ENCODE measurements at places on chromosomes 11 and 22.

DNA sequence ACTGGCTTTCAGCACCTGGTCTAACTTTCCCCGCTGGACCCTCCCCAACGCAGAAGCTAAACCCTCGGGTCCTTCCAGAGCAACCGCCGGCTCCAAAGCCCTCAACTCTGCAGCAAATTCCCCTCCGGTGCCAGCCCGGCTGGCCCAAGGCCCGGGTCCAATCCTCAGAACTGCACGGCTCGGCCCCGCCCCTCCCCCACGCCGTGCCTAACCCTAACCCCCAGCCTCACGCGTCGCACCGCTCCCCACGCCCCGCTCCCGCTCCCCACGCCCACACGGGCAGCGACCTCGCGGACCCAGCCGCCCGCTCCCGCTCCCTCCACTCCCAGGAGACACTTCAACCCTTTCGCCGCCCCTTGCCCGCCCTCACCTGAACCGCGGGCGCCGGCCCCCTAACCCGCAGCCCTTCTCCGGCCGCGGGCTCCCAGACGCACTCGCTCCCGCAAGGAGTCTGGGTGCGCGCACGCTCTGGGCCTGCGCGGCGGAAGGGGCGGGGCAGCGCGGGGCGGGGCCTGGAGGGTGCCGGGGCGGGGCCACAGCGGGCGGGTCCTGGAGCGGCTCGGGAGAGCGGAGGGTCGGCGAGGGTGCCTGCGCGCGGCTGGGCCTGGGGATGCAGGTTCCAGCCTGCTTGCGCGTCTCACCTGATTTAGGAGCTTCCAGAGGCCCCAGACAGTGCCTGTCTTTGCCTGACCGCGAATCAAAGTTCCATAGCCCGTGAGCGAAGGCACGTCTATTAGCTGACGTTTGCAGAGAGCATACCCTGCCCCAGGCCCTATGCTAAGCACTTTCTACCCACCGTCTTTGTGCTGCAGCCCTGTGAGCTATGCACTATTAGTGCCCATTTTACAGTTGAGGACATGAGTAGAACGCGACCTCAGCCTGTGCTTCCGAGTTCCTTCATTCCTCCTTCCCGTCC lies at the start of gene NFRKB:
Gene NFRKB, minus strand, starts transcription at position 453 of the 916 bp plus-strand sequence. CDS start 2,729 bp downstream, outside the sequence.
- DNase-seq, result peak; percentile 85

DNA sequence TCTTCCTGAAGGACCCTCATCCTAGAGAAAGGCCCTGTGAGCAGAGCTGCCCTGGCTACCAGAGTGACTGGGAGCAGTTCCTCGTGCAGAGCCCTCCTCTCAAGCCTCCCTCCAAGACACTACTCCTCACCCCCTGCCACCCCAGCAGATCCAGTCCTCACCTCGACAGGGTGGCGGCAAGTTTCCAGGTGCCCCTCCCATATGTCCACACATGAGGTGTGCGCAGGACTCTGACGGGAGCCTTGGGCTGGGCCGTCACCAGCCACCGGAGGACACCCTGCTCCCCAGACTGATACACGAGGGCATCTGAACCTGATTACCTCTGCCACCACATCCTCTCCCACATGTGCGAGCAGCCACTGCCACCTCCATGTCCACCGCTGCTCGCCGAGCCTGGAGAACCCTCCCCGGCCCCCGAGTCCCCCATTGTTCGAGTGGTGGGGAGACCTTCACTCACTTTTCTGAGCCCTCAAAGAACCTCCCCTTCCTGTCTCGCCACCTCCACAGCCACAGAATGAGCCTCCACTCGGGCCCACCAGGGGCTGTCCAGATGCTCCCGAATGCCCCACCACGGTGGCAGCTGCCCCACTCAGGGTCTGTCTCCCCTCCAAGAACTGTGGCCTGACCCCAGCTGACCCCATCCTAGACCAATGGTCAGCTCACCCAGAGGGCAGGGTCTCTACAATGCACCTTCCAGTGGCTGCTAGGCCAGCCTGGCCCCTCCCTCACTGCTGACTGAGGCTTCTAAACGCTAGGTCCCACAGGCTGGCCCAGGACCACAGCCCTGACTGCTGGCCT lies 62.5 kb downstream of the DGCR2 start:
- DNase-seq, result no peak

DNA sequence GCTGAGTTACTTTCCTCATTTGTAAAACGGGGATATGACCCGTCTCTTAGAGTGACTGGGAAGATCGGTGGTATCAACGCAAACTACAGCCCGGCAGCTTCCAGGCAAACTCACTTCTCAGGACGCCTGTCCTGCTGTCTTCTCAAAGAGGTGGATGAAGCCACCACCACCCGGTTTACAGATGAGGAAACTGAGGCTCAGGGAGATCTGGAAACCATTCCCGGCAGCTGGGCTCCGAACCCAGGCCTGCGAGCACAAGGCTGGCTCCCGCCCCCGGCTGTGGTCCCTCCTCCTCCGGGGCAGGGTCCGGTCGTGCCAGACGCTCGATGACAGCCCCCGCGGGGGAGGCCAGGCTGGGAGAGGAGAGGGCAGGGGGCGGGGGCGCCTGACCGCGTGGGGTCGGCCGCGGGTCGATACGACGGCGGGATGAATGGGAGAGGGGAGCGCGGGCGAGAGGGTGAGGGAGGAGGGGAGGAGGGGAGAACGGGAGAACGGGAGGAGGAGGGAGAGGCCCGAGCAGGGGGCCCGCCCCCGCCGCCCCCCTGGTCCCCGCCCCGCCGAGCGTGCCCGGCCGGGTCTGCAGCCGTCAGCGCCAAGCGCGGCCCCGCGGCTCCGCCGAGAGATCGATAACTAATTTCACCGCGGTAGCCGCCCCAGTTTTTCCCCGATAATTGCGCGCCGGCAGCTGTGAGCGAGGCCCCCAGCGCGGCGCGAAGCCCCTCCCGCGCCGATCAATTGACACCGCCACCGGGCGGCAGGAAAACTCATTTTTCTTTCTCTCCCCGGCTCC lies 14.0 kb downstream of the IGLL1 start:
- no peak for DNase-seq

GRCh38 chr11:64801561-64802369 lies 1.2 kb downstream of the MAP4K2 start:
- no peak for DNase-seq

GRCh38 chr11:109838026-109838425 lies 255.2 kb upstream of the ZC3H12C start:
- no peak for DNase-seq

GRCh38 chr22:42562279-42562678 lies 8.5 kb downstream of the SERHL2 start:
- no peak for DNase-seq

DNA sequence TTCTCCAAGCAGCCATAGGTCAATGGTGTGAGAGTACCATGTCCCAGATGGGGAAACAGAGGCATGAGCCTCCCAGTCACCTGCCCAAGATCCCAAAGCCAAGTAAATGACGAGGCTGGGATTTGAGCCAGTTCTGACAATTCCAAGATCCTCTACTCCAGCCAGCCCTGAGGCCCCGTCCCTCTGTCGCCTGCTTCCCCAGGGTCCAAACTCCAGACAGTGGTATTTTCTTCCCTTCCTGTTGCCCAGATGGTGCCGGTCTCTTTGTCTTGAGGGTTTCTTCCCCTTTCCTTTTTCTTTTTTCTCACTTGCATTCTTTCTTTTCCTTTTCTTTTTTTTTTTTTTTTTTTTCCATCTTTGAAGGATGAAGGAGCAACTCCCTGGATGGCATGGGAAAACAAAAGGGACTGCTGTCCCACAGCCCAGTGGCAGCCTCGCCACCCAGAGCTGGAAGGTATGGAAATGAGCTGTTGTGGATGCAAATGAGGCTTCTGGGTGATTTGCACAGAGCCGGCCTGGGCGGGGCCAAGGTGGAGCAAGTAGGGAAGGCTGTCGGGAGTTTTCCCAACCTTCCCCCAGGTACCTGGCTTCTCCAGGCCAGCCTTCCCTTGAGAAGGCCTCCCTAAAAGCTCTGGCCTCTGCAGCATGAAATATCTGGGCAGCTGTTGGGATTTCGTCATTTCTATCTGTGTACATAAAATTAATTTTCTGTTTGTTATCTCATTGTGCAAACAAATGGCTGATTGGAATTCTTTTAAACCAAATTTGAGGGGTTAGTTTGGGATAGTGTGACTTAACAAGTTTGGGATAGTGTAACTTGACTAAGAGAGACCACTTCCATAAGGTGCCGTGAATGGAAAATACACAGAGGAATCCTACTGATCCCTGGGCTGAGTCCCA lies 146.8 kb downstream of the MN1 start:
- DNase-seq, result no peak

- no peak for DNase-seq
Measured at GRCh38 chr11:8810540-8811301, 100.3 kb upstream of the AKIP1 start.

DNA sequence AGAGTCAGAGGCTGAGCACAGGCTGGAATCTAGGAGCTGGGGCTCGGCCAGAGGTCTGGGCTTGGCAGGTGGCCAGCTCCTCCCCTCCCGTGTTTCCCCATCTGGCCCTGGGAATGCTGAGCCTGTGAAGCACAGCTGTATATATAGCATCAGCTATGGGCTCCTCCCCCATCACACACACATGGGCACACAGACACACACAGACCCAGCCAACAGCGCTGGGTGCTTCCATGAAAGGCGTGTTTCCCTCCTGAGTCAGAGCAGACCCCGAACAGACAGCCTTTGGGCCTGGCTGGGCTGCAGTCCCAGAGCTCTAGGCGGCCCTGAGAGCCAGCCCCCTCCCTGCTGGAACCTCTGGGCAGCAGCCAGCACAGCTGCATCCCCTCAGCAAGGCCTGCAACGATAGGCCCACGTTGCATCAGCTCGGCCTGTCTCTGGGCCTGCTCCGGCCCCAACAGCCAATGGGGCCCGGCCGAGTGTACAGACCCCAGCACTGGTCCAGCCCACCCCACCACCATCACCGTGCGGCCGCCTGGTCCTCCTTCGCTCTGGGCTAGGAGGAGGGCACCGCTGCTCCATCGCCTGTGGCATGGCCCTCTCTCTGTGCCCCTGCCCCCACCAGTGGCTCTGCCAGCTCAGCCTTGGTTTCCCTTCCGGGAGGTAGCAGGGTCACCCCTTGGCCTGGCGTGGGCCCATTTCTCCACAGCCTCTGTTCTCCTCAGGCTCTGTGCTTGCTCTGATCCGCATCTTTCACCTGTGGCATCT lies 7.6 kb upstream of the SERPINH1 start:
- no peak for DNase-seq

- DNase-seq, result no peak
Measured at GRCh38 chr11:26851696-26852095, 129.8 kb upstream of the SLC5A12 start.

DNA sequence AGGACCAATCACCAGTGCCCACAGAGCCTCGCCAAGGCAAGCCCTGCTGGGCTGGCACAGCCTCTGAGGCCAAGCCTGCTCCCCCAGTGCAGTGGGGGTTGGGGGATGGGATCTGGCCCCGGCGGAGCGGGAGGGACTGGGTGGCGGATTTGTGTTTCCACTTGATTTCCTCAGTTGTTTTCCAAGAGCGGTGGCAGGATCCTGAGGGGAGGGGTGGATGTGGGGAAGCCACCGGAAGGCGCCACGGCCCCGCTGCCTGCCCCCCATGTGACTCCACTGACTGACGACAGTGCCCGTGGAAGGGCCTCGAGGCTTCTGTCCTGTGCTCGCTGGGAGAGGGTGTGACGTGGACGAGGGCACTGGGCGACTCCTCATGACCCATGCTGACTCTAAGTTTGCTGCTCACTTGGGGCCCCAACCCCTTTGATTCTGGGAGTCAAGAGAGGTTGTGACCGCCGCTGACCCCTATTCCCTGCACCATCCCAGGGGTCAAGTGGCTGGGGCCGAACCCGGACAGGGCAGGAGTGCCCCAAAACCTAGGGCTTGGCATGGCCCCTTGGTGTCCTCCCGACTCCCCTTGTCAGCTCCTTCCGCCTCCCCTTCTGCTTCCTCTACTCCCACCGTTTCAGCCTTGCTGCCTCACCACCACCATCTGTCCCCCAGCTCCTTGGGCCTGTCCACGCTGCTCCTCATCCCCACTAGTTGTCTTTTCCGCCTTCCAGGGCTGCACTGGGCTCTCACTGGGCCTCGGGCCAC lies 23.5 kb upstream of the PICK1 start:
- no peak for DNase-seq

DNA sequence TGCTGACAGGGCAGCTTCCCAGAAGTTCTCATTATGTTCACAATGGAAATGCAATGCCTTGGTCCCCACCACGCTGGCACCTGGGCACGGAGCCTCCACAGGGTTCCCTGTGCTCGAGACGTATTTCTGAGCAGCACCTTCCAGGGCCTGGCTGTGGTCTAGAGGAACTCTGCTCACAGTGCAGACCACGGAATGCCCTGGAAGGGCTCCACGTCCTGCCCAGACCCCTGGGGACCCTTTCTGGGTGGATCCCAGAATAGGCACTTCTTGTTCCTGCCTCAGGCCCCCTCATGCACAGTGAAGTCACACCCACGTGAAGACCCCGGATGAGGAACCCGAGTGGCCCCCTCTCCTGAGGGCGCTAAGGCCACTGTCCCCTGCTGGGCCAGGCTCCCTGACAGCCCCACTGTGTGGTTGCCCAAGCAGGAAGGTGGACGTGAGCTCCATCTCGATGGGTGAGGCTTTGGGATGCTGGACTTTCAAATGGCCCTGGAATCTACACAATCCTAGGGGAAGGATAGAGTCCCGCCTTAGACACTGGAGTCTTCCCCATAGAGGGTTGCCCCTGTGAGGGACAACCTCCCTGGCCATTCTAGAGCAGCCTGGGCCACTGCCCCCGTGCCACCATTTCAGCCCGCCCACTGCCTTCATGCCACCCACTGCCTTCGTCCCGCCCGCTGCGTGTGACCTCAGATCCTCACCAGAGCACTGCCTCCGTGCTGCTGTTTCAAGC lies 1106.8 kb downstream of the BRD1 start:
- no peak for DNase-seq

- DNase-seq, result no peak
Measured at GRCh38 chr11:23280088-23280487, 419.8 kb upstream of the CCDC179 start.

- no peak for DNase-seq
Measured at GRCh38 chr11:94521684-94522083, 9.4 kb downstream of the C11orf97 start.

DNA sequence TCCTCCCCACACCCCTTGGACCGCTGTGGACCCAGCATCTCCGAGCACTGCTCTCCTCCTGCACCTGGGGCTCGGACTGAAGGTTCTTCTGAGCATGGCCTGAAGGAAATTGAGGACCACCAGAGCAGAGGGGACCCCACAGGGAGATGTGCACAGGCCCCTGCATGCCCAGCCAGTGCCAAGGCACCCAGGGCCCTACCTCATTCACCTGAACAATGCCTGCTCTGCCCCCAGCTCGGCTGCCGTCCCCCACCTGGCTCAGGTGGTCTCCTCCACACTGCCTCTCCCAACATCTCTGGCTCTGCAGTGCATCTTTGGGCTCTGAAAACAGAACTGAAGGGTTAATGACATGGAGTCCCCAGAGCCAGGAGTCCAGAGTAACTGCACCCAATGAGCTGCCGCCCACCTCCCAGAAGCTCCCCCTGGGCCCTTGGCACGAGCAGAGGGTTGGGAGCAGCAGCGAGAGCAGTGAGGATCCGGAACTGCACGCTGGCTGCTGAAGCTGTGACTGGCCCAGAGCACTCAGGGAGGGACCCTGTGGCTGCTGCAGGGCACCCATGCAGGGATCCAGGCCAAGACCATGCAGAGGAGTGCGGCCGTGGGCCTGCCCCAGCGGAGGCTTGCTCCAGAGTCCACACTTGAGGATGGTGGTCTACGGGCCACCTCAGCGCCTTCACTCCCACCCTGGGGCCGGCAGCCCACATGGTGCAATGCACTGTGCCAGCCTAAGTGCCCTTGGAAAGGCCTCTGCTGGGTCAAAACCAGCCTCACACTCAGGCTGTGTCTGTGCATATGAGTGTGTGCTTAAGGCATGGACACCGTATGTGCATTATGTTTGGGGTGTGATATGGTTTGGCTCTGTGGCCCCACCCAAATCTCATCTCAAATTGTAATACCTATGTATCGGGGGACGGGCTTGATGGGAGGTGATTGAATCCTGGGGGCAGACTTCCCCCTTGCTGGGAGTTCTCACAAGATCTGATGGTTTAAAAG lies 686.1 kb downstream of the TBC1D22A start:
- DNase-seq, result no peak

- DNase-seq, result no peak
Measured at GRCh38 chr11:13035711-13036110, 26.6 kb downstream of the RASSF10 start.

Data from stimulated activated CD4-positive, alpha-beta T cell treated with anti-CD3 and anti-CD28 coated beads, Interleukin-2, amount 100 ng/mL, for 48 hours (primary cell).